Activated T-cell treated with anti-CD3 and anti-CD28 coated beads for 4 hours (primary cell): ENCODE measurements at places on chromosomes 6 and 20.

GRCh38 chr6:157323255-157323965 is at the start of gene TMEM242:
Gene TMEM242, minus strand, starts transcription at chr6:157323519. Its CDS starts 20 bp downstream, at chr6:157323499.
- peak; percentile 88 for DNase-seq

- DNase-seq: no peak
Measured at GRCh38 chr6:157471077-157471686, 90.2 kb downstream of the ZDHHC14 start.

- DNase-seq: no peak
Measured at GRCh38 chr20:59064214-59064722, 21.7 kb upstream of the PRELID3B start.

DNA sequence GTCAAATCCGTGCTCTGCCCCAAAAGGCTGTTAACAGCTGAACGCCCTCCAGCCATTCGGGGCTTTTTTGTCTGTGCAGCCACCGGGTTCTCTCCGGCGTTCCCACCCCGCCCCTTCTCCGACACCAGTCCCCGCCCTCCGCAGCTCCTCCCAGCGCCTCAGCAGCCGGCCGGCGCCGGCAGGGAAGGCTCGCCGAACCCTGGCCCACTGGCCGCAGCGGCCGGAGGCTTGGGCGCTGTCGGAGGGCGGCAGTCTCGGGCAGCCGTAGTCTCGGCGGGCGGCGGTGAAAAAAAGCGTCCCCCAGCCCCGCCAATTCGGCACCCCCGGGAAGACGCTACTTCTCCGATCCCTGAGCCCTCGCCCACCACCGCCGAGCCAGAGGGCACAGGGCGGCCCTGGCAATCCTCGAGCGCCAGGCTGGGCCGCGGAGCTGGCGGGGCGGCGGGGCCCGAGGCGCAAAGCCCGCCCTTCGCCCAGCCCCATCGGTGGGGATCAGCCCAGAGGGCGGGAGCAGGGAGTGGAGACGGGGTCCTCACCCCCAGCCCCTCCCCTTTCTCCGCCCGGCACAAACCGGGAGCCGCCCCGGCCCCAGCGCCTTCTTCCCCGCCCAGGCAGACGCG is at the start of gene SESN1:
Gene SESN1, minus strand, starts transcription at position 431 of the 620 bp plus-strand sequence. CDS start 773 bp downstream, outside the sequence.
- DNase-seq: peak; percentile 73

- no peak for DNase-seq
Measured at GRCh38 chr20:18397030-18397429, 69.8 kb downstream of the DZANK1 start.

GRCh38 chr6:20946022-20946421 is 411.8 kb downstream of the CDKAL1 start:
- no peak for DNase-seq

DNA sequence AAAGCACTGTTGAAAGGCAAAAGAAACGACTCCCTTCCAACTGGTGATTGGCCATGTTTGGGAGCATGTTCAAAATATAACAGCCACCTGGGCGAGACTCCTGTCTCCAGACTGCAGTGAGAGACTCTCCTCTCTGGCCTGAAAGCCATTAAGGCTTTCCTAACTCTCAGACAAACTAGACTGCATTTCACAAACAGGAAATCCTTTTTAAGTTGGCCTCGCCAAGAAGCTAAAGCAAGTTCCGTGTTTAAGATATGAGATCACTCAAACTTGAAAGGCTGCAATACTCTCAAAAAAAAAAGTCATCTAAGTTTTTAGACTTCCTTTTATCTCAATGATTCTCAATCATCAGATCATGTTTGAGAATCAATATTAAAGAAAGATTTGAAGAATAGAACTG is 117.0 kb downstream of the TFAP2A start:
- no peak for DNase-seq

DNA sequence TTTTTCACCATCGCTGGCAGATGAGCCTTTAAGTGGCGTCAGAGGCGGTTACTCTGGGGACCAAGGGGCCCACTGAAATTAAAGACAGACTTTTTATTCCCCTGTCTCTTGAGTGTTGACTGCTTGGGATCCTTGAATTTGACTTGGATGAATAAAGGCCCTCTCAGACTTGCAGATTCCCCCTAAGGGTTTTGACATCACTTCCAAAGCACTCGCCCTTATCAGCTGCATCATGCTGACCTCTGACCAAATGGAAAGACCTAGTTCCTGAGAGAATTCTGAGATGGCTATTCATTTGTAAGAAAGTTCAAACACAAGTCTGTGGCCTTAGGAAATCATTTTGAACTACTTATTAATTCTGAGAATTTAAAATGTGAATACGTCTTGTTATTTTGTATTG is 13.5 kb upstream of the MOXD1 start:
- DNase-seq: no peak

DNA sequence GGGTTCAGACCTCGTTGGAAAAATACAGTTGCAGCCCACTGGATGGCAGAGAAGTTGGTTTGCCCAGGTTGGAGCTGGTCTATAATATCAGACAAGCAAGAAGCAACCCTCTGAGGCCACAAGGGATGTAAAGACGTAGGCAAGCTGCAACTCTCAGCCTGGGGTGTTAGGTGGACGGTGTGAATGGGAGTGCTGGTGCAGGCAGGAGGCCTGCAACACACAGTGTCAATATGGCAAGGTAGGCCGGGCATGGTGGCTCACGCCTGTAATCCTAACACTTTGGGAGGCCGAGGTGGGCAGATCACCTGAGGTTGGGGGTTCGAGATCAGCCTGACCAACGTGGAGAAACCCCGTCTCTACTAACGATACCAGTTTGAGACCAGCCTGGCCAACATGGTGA is 10.5 kb downstream of the VPS16 start:
- DNase-seq: no peak

DNA sequence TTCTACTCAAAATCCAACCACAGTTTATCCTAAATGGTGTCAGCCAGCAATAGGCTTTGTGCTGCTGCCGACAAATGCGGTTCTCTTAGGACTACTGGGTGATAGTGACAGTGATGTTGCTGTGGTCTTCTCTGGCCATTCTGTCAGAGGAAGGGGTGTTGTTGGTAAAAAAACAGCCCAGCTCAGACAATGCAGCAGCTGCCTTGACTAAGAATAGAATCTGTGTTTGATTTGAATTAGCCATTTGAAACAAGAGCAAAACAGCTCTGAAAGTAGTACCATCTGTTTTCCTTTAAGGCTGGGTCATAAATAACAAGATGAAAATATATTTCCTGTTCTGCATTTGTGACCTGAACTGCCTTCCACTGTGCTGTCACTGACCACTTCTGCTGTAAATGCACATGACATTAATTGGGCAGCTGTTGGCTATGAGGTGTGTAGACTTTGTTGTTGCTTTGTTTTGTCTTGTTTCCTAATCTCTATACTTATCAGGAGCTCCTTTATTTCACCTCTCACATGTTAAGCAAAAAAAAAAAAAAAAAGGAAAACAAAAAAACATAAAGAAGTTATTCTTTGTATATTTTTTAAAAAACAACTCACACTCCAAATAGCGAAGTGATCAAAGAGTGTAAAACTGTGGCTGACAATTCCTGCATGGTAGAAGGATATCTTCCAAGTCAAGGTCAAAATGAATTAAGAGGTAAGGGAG is 497.8 kb upstream of the ARID1B start:
- no peak for DNase-seq
